ENCODE measurements at places on chromosomes 13 and 19.

DNA sequence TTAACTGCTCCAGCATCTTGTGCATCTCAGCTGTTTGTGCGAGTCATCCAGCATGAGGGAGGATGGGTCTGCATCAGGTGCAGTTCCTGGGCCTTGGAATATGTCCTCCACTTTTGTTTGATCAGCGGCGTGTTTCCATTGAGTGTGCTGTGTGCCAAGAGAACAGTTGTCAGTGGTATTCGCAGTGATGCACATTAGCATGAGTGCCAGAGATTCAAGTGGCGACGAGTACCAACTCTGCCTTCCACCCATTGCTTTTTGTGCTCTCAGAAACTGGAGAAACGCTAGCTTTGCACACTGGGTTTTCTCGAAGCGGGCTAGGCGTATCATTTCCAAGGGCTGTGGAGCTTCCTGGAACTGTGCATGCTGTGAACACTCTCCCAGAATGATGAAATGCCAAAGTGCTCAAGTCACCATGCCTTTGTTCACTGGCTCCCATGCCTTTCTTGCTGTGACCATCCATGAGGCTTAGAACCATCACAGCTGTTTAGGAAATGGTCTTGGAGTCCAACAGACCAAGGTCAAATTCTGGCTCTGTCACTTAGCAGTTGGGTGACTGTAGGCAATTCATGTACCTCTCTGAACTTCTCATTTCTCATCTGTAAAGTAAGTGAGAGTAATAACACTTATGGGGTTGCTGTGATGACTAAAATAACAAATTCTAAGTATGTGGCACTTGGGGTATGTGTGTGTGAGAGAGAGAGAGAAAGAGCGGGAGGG lies 18.4 kb downstream of the LRCH1 start:
- DNase-seq = no peak

DNA sequence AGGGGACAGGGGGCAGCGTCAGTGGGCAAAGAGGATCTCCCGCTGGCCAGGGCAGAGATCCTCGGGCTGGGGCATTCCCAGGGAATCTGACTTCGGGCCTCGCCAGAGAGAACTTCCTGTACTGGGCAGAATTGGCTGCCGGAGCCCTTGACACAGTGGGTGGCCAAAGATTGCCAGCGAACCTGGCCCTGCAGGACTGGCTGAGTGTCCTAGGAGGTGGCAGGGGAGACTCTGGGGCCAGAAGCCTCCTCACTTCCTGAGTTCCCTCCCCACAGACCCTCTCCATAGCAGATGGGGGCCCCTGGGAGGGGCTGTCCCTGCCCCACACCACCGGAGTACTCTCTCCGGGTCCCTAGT lies 19.3 kb downstream of the DPP9 start:
- no peak for DNase-seq

DNA sequence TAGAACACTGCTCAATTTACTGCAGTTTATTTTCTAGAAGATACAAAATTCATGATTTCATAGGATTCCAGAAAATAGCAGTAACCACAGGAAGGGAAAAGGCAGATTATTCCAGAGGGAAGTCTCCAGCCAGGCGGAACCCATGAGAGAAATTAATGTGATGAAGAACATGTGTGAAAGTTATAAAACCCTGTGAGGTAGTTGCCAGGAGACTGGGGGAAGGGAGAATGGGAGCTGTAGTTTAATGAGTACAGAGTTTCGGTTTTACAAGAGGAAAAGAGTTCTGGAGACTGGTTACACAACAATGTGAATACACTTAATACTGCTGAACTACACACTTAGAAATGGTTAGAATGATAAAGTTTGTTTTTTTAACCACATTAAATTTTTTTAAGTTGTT lies 14.2 kb upstream of the PDX1 start:
- no peak for DNase-seq

DNA sequence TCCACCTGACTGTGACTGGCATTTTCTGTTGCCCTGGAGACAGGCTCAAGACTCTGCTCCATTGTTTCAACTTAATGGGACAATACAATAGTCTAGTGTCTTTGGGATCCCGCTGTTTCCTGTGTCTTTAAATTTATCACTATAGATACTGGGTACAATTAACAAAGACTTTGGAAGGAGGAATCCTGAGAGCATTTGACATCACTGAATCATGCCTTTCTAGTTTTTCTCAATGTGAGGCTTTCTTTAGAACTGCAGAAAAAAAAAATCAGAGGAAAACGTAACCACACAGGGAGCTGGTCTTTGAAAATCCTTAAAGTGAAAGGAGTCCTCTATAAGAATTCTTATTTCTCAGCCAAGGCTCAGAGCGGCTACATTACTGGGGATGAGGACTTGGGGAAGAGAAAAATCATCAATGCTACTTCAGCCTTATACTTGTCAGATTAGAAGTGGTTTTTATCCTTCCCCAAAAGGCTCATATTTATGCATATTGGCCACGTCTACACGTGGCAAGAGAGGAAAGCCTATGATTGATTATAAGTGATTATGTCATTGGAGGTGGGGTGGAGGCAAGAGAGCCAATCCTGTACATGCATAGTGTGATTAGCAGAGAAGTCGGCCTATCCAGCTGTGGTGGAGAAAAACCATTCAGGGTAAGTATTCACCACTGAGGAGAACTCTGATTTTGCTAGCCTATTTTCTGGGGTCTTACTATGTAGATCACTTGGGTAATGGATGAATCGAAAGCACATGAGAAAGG lies 34.4 kb upstream of the UBL3 start:
- DNase-seq = no peak

- no peak for DNase-seq
Measured at GRCh38 chr19:14770944-14771839, 7.2 kb downstream of the ADGRE2 start.

GRCh38 chr19:19670070-19670551 lies 1.5 kb downstream of the ZNF101 start:
- no peak for DNase-seq

DNA sequence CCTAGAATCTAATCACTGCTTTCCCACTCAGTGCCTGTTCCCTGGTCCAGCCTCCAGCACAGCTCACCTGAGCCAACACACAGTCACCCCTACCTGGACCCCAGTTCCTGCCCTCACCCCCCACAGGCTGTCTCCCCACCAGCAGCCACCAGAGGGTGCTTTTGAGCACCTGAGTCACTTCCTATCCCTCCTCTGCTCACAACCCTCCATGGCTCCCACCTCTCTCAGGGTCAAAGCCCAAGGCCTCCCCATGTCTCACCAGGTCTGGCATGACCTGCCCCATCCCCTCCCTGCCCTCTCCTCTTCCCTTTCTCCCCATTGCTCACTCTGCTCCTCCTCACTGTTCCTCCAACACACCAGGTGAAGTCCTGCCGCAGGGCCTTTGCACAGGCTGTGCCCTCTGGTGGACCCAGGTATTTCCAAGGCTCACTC lies 7.1 kb upstream of the DPP9 start:
- DNase-seq = peak; percentile 49

DNA sequence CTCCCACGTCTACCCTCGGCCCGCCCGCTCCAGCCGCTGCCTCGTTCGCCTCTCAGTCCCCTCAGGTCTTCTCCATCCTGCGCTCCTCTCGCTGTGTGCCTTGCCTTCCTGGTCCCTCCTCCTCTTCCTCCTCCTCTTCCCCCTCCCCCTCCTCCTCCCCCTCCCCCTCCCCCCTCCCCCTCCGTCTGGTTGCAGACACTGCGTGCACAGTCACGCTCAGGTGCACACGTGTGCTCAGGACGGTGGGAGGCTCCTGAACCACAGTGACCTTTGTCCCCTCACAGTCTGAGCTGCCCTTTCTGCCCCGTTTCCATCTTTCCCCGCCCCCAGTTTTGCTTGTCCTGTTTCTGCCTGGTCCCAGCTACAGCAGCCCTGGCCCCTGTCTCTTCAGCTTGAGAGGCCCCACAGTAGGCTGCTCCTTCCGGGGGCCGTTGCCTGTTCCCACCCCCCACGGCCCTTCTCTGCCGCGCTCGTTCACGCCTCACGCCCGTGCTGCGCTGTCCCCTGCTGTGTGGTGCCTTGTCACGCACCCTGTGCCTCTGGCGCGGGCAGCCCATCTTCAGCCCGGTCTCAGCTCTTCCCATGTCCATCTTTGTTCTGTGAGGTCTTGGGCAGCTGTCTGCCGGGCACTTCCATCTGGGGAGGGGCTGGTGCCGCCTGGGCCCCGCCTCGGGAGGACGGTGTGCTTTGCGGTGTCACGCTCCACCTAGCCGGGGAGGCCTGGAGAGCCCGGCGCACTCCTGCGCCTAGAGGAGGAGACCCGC lies 13.8 kb upstream of the RPS15 start:
- DNase-seq = no peak

DNA sequence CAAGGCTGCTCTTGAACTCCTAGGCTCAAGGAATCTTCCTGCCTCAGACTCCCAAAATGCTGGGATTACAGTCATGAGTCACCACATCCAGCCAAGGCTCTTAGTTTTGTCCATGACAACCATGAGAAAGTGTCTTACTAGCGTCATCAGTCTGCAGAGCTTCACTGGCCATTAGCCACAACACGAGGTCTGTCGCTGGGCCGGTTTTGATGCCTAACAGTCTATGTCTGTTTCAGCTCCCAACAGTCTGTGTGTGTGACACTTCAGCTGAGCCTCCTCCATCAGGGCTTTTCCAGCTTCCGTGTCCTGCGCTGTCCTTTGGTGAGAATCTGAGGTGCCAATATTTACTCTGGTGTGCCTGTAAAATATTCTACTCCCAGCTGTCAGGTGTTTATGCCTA lies 47.6 kb downstream of the CEP89 start:
- DNase-seq = no peak

- DNase-seq = no peak
Measured at GRCh38 chr13:23620211-23620610, 50.0 kb downstream of the TNFRSF19 start.

DNA sequence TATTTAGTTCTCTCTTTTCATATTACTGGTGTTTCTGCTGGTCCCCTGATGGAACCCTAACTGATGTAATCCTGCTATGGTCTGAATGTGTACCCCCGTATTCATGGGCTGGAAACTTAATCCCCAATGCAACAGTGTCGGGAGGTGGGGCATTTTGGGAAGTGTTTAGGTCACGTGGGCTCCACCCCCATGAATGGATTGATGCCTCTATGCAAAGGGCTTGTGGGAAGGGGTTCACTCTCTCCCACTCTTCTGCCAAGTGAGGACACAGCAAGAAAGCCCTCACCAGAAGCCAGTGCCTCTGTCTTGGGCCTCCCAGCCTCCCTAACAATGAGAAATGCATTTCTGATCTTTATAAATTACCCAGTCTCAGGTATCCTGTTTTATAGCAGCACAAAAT lies 21.2 kb upstream of the UBAC2 start:
- no peak for DNase-seq

DNA sequence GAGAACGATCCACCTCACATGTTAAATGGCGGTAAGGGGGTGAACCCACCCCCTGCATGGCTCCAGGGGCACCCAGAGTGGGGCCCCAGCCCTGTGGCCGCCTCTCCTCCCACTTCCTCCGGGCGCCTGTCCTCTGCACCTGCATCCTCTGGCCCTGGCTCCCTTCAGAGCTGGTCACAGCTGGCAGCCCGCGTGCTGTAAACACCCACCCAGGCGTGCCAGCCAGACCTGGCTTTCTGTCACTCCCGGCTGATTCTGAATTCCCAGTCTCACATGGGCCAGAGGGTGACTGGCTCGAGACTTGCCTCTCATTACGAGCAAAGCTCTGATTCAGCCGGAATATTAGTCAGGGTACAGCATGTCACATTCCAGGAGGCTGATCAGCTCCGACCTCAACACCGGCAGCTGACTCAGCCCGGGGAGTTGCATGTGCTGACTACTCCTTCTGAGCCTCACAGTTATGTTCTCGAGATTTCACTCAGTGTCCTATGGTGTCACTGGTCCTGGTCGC lies 75.1 kb downstream of the GNG7 start:
- DNase-seq = peak; percentile 39

DNA sequence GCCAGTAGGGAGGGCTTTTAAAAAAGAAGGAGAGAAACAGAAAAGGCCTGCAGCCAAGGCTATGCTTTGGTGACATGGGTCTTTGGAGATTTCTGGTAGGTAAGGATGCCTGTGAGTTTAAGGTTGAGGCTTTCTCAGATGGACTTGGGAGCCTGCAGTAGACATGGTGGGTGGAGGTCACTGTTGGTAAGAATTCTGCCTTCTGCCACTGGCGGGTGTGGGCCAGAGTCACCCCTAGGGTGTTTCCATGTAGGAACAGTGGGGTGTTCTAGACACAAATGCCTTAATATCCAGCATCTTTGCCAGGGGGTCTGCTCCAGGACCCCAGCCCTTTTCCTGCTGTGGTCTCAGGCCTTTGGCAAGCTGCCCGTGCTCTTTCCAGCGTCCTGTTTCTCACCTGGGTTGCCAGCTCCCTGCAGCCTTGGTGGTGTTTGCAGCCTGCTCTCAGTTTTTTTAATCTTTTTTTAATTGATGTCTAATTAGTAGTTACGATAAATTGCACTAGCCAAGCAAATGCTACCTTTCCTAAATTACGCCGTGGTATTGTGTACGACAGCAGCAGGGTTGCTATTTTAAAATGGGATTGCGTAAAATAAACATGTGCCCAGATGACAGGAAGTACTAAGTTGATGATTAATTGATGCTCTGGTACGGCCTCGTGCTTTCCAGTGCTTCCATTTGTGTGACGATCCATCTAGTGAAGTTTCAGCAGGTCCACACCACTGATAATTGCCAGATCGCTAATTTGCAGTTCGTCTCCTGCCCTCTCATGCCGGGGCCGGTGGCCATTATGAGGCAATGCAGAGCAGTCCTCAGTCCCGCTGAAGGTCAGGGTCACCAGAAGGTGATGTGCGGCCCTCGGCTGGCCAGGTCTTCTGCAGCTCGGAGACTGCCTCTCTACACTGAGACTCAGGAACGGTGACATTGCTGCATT lies 35.3 kb upstream of the NPAS1 start:
- no peak for DNase-seq

- DNase-seq = no peak
Measured at GRCh38 chr13:106471957-106472543, 63.4 kb downstream of the EFNB2 start.

DNA sequence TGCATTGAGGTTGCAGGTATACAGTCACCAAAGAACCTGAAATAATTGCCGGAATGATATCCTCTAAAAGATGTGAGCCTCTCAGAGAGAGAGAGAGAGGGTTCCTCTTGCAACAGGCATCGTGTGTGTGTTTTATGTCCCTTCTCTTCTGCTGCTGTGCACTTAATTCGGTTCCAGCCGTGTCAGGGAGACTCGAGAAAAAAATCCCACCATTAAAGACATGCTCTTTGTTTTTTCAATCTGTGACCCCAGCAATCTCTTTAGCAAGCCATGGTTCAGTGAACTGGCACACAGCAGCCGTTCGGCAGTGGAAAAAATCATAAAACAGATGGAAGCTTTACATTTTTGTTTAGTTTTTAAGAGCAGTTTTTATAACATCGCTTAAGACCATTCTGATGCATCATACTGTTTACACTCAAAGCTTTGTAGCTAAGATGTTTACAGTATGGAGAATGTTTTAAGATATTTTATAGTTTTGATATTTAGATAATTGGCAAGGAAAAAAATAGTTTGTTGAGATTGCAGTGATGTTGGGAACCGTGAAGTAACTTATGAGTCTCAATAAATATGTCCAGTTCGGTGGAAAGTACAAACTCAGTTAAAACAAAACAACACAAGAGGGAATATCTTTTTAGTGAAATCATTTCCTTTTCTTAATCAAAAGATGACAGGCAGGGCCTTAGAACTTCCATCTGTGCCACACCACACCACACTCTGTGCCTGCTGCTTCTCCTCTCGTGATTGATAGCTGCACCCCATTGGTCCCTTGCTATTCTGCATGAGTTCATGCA lies 31.2 kb upstream of the ZNF536 start:
- DNase-seq = no peak

- DNase-seq = no peak
Measured at GRCh38 chr19:44908074-44908835, 2.7 kb downstream of the APOE start.

GRCh38 chr19:31064491-31064890 lies 284.7 kb downstream of the TSHZ3 start:
- no peak for DNase-seq

GRCh38 chr19:13410946-13411345 lies 95.3 kb downstream of the CACNA1A start:
- DNase-seq = no peak

- DNase-seq = peak; percentile 22
Measured at GRCh38 chr13:72643311-72643989, 84.0 kb downstream of the MZT1 start.

Data from stimulated activated CD4-positive, alpha-beta T cell treated with anti-CD3 and anti-CD28 coated beads, Interleukin-2, amount 100 ng/mL, for 4 hours (primary cell).